ENCODE measurements at places on chromosomes 2 and 18.

DNA sequence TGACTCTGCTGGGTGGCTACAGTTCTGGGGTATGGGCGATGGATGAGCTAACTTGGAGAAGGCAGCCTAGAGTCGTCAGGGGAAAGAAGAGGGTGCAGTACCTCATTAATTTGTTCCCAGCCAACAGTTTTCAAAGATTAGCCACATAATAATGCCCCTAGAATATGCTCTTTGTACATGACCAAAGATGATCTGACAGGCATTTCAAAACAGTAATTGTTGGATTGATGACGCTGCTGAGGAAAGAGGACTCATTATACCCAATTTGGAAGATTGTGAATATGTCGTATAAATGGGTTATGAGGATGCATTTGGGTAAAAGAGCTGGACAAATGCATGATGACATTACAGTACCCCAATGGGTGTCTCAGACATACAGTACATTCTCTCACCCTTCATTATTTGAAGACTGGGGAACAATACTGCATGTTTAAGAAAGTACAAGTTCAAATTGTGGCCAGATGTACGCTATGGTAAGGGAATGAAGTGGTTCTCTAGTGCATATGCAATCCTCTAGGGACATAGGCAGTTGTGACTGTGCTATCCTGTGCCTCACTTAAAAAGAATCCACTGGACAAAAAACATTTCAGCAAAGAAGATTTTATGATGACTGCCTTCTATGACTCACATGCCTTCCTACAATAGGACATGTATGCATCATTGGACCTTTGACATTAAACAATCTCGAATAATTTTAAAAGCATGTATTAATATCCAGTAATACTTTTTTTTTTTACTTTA, 233.2 kb downstream of the CNTNAP5 start:
- no peak for DNase-seq

- no peak for DNase-seq
Observed at GRCh38 chr2:63763391-63763941, 78.2 kb upstream of the UGP2 start.

GRCh38 chr2:181540421-181540820, 83.2 kb downstream of the ITGA4 start:
- no peak for DNase-seq

DNA sequence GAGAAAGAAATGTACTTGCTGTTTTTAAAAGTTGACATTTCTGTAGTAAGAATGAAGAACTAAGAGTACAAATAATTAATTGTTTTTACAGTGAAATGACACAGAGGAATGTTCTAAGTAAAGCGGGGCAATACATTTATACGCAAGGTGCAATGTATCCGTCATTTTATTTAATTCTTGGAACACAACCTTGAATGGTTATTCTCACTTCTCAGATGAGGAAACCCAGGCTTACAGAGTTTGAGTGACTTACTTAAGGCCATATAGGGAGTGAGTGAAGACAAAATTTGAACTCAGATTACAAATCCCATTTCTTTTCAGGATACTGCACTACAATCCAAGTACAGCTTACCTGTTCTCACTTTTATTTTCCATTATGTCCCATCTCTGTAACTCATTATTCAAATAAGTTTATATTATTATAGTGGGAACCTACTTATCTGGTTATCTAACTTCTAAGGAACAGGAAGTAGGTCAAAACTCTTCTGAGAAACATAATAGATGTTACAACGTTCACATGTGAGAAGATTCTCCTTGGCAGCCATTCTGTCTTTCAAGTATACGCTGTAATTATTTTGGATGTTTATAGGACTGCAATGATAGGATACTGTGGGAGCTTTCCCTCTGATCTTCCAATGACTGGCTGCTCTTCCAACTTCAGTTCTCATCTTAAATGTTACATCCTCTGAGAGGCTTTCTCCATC, 12.3 kb upstream of the STK17B start:
- no peak for DNase-seq

DNA sequence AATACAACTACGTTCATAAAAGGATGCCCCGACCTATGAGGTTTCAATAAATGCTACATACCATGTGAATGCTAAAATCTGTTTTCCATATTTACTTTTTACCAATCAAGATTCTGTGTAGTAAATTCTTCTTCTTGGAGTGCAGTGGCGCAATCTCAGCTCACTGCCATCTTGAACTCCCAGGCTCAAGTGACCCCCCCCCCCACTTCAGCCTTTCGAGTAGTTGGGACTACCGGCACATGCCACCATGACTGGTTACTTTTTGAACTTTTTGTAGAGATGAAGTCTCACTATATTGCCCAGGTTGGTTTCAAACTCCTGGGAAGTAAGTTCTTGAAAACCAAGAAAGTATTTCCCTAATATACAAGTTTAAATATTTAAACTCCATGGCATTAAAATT, 14.4 kb upstream of the USP34 start:
- no peak for DNase-seq

GRCh38 chr18:55918444-55918843, 330.5 kb upstream of the TCF4 start:
- no peak for DNase-seq

GRCh38 chr18:111306-112014, 46.9 kb upstream of the USP14 start:
- DNase-seq: peak; percentile 71

- peak; percentile 20 for DNase-seq
Observed at GRCh38 chr2:216017365-216017764, 4.0 kb upstream of the MREG start.

- DNase-seq: no peak
Observed at GRCh38 chr2:240563951-240564560, 3.9 kb downstream of the DUSP28 start.

GRCh38 chr2:86788881-86789686, 1.6 kb downstream of the CD8A start:
- DNase-seq: no peak

GRCh38 chr18:49609256-49610021, 47.6 kb downstream of the LIPG start:
- DNase-seq: no peak

DNA sequence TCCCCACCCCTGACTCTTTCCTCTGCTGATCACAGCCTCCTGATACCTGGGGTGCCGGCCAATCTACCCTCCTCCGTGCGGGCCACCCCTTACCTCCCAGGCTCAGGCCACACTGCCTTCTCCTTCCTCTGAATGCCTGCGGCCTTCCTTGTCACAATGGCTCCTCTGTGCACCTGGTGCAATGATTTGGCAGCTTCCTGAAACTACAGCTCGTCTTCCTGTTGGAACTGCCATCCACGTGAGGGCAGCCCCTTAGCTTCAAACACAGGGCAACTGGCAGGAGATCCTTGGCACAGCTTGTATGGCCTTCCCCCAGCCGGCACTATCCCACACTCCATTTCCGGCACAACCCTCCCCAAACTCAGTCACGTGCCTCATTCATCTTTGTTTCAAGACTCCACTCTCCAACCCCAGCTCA, 69.0 kb downstream of the STPG4 start:
- no peak for DNase-seq

- DNase-seq: no peak
Observed at GRCh38 chr2:217361483-217361880, 501.6 kb upstream of the TNP1 start.

DNA sequence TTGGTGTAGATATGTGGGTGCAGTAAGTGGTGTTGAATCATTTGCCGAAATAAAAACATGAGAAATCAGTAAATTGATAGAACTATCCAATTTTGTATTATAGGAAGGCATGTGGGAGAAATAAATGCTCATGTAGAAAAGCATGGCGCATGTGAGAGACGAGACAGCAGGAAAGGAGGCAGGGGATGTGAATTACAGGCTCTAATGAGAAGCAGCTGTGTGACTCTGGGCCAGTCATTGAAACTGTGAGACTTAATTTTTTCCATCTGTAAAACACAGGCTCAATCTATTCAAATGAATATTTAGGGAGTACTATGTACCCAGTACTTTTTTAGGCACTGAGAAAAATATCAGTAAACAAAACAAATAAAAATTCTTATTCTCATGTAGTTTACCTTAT, 42.6 kb upstream of the MAP3K20 start:
- DNase-seq: no peak

DNA sequence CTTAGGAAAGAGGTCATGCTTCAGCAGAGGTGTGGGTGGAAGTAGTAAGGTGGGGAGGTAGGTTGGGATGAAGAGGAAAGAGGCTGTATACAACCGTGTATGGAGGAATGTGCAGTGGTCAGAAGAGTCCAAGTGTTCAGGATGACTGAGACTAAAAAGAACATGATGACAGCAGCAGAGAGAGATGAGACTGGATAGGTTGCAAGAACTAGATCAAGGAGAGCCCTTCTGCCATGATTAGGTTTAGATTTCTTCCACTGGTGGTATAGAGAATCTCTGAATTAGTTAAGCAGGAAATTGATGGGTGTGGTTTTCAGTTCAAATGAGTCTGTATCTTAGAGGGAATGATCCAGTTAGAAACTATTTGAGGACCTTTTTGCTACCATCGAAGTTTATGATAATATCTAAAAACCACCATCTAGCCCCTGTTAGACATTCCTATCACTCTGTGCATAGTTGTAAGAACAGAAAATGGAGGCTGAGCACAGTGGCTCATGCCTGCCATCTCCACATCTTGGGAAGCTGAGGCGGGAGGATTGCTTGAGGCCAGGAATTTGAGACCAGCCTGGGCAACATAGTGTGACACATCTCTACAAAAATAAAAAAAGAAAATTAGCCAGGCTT, 221.0 kb downstream of the LTBP1 start:
- DNase-seq: no peak

- DNase-seq: no peak
Observed at GRCh38 chr2:9113916-9114315, 92.7 kb upstream of the ASAP2 start.

DNA sequence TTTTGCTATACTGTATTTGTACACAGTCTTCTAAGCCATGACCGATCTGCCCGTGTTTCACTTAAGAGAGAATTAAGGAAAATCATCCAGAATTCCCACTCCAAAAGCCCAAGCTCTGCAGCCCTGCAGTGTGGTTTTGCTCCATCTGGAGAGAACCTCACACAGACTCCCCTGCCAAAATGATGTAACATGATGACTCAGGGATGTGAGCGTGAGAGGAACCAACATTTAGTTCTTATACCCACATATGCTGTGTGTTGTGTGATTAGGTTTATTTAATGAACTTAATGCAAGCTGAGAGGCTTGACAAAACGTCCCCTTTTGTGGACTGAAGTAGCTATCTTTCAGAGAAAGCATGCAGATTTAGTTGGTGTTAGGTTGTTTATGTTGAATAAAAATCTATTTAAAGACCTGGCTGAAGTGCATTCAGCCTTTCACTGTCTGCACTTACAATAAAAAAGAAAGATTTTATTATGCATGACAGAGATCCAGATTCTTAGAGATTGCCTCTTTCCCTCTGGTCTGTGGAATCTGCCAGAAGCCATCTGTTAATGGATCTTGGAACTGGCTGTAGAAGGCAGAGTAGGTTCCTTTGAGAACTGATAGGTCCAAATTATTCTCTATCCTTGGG, 6.3 kb downstream of the RAB12 start:
- no peak for DNase-seq
